ENCODE measurements at places on chromosomes 7 and 10. TPM values are rescaled to one million over a fixed set of nuclear protein-coding genes. Genes with fewer than 3 reads are reported as not detected.
A peak's percentile ranks its signal among the peaks of the same experiment; 100 is the strongest.

The DNAJC12 gene
- 8.4 TPM for polyA plus RNA-seq

The CCDC146 gene
- polyA plus RNA-seq, result 24.2 TPM

The KAZALD1 gene
- polyA plus RNA-seq, result 30.3 TPM

The ITIH5 gene
- polyA plus RNA-seq, result 47.6 TPM

The IFIT5 gene
- polyA plus RNA-seq, result 10.6 TPM

The LIPN gene
- not detected for polyA plus RNA-seq

The EN2 gene
- polyA plus RNA-seq, result 1.2 TPM

DNA sequence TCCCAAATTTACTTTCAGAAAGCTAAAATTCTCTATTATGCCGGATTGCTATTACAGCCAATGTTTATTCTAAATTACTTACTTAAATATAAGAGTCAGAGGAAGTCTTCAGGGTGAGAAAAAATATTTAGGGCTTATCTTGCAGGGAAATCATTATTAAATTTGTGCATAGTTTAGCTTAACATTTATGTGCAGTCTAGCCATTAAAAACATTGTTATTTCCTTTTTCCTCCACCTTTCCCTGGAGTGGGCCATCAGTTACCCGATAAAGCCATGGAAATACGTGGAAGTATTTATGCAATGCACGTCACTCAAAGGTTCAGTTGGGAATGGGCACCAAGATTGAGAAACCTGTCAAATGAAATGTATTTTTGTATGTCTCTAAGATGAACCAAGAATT lies 9.5 kb upstream of the TAS2R60 start:
- DNase-seq, result no peak

- no peak for DNase-seq
Measured at GRCh38 chr7:7051206-7051877, 131.0 kb upstream of the C1GALT1 start.

DNA sequence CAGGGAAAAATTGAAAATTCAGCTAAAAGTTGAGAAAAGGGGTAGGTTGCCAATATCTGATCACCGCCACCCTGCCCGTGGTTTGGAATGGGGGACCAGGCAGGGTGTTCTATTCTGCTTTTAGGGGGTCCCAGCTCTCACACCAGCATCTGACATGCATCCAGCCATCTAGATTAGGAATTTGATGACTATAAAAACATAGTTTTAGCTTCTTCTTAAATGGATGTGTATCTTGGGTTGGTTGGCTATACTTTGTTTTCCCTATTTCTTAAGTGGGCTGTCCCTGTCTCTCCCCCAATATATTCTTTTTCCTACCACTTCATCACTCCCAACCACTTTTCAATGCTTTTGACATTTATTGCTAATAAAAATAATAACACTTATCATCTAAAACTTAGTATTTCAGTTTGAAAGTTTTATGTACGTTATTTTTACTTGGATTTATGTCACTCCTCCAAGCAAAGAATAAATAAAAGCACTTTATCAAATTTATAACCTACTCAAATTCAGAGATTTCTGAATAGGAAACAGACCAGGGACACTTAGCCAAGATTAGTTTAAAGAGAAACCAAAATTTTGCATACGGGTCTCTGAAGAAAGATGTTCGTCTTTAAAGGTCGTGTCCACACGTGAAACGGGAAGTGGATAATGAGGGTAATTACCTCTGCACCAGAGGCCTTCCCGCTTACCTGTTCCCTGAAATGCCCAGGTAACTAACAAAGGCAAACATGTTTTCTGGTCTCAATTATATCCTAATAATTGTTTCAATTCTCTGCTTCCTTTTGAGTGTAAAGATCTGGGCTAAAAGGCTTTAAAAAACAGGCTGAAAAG lies 233.2 kb upstream of the AUTS2 start:
- peak; percentile 45 for DNase-seq

GRCh38 chr10:6401558-6402348 lies 178.3 kb downstream of the PRKCQ start:
- DNase-seq, result peak; percentile 85

GRCh38 chr10:126169899-126170298 lies 218.4 kb downstream of the ADAM12 start:
- DNase-seq, result no peak

- no peak for DNase-seq
Measured at GRCh38 chr7:108001764-108002725, 916 bp downstream of the LAMB1 start.

DNA sequence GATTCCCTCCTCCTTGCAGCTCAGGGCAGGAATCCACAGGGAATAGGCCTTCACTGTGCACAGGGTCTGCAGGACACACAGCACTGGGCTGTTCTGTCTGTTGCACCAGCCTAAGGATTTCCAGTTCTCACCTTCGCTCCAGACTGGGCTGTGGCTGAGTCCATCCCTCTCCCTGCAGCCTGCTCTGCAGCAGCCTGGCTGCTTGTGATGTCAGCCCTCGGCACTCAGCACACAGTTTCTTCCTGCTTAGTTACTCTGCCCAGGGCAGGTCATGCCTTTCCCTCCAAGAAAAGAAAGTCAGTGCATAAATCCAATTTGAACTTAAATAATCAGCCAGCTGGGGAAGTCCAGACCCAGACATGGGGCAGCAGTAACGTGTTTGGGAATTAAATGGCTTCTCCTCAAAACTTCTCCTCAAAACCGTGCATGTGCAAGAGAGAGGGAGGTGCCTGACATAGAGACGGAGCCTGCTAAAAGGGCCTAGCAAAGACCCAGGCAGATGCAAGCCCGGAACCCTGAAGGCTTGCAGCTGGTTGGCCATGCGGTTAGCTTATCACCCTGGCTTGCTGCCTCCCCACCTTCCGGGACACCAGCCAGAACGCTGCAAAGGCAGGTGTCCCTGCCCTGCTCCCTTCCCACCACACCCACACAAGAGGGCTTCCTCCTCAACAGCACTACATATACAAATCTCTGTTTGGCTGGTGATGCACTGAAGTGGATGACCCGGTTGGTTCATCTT lies 10.9 kb upstream of the GDF2 start:
- no peak for DNase-seq

DNA sequence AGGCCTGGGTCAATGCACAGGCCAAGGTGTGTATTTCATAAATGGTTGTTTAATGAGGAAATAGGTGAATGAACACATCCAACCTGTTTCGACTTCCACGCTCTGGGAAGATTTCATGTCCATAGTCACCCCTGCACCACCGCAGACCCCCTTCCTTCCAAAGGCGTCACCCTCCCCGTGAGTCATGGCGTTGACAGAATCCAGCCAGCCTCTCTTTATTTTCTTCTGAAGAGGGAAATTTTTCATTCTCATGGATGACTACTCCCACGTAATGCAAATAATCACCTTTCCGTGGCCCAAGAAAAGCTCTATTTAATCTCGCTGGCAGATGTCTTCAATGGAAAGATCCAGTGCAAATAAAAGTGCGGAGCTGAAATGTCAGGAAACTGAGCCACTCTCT lies 75.3 kb upstream of the FOXK1 start:
- no peak for DNase-seq

- DNase-seq, result no peak
Measured at GRCh38 chr10:112168733-112169132, 14.8 kb downstream of the GPAM start.

- DNase-seq, result no peak
Measured at GRCh38 chr7:96778263-96778662, 68.6 kb upstream of the SEM1 start.

GRCh38 chr10:100996678-100997359 lies 2.8 kb upstream of the LZTS2 start:
- peak; percentile 34 for DNase-seq

- DNase-seq, result no peak
Measured at GRCh38 chr10:7659560-7659959, 7.2 kb downstream of the ITIH5 start.

- DNase-seq, result no peak
Measured at GRCh38 chr7:6475433-6476186, 27.9 kb upstream of the DAGLB start.

DNA sequence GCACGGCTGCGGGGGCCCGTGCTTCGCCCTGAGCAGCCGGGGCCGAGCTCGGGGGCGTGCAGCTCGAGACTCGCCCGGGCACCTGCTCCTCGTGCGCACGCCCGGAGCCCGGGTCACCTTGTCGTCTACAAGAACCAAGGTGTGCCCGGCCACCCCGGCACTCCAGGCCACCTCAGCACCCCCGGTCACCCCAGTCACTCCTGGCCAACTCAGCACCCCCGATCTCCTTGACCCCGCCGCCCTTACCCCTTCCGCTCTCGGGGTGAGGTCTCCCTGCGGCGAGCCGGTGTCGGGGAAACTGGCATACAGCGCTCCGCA lies 268 bp upstream of the IGFBP3 start:
- no peak for DNase-seq

- DNase-seq, result no peak
Measured at GRCh38 chr10:44991571-44991970, 9.2 kb upstream of the ZNF22 start.

- no peak for DNase-seq
Measured at GRCh38 chr10:132876131-132876860, 66.1 kb downstream of the CFAP46 start.

DNA sequence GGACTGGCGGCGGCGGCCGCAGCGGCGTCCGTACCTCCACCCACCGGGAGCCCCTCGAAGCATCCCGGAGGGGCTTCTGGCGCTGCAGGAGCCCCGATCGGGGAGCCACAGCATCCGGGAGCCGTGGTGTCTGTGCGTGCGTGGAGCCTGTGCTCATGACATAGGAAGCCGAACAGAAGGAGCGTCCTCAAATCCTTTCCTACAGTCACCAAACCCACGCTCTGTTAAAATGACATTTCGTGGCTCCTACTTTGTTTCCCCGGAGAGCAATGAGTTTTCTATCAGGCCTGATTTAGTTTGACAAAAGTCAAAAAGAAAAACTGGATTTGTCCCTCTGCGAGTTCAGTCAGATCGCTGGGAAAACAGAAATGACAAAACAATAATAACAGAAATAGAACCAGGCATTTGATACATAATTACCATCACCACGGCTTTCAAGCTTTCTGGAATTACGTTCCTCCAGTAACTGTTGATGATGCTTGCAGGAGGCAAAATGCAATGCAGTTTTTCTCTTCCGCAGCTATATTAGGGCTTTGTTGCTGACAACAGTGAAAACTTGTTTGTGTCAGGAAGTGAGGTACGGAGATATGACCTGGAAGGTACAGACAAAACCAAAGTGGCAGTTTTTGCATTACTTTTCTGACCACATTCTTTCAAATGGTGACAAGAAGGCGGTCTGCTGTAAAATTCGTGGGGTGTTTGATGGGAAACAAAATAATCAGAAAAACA lies 219.3 kb upstream of the MKLN1 start:
- DNase-seq, result no peak

DNA sequence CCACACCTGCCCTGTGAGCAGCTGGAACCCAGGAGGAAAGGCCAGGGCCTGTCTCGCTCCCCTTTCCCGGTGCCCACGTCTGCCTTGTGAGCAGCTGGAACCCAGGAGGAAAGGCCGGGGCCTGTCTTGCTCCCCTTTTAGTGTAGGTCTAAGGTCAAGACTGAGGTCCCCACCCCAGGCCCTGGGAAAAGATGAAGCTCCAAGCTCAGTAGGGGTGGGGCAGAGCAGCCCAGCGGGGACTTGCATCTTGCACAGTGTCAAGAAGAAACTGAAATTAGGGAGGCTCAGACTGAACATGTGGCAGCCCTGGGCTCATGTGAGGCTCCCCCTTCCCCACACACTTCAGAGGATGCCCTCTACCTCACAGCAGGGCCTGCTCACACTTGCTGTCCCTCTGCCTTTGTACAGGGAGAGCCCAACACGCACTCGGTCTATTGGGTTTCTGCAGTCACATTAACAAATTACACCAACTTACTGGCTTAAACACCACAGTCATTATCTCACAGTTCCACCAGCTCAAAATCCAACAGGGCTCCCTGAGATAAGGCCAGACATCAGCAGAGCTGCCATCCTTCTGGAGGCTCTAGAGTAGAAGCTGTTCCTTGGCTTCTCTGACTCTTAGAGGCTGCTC lies 12.4 kb downstream of the POLL start:
- DNase-seq, result no peak

GRCh38 chr7:139648941-139649425 lies 125.5 kb downstream of the CLEC2L start:
- peak; percentile 43 for DNase-seq

GRCh38 chr10:130427216-130427722 lies 291.1 kb downstream of the GLRX3 start:
- DNase-seq, result no peak

DNA sequence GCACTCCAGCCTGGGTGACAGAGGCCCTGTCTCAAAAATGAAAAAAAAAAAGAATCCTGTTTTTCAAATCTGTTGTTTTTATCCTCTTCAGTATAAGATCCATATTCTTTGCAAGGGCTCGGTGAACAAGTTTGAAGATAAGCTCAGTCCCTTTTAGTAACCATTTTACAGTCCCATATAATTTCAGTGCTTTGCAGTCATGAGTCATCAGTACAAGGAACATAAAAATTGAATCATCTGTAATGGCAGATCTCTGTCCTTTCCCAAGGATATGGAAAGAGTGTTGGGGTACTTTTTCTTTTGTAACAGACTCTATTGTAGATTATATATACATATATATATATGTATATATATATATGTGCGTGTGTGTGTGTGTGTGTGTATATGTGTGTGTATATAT lies 52.2 kb upstream of the ZPBP start:
- no peak for DNase-seq

- no peak for DNase-seq
Measured at GRCh38 chr7:140697447-140698143, 1.1 kb downstream of the NDUFB2 start.

DNA sequence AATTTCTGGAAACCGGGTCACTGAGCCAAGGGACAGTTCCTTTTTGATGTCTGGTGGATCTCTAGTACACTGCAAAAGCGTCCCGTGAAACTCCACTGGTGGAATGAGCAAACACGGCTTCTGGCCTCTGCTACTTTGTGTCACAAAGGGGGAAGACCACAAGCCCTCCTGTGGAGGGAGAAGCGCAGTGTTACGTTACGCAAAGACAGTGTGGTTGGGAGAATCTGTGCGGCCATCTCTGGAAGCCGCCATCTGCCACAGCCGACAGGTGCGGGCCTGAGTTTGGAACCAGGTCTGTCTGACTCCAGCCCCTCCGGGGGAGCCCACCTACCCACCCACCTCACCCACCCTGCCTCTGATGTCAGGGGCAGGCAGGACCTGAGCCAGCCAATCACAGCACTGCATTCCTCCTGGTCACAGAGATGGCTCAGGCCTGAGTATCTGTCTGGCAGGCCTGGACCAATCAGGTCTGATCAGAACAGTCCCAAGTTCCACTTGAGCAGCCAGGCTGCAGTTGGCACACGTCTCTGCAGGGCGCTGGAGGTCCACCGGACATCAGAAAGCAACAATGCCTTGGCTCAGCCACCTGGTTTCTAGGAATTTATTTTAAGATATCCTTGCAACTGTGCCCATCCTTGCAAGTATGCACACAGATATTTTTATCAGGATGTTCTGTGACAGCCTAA lies 3.0 kb upstream of the CYP2W1 start:
- DNase-seq, result no peak

- no peak for DNase-seq
Measured at GRCh38 chr7:69749994-69750393, 151.7 kb downstream of the AUTS2 start.

DNA sequence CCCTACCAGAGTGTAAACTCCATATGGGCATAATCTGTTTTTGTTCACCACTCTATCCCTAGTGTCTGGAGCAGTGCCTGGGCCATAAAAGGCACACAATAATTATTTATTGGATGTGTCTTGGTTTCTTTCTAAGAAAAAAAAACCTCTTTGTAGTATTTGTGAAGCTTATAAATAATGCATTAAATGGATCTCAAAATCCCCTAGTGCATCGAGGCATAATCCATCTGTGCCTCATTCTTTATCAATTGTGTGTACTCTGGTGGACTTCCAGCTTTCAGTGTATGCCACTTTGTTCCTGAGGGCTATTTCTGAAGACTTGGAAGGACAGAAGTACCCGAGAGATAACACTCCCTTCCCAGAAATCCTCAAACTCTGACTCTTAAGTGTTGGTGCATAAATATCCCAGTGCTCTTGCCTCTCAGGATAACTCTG lies 255.0 kb upstream of the PHYHIPL start:
- DNase-seq, result no peak

Data from muscle of back (tissue), 13 donors.